Osteocyte (in vitro differentiated cells): ENCODE measurements at places on chromosomes 13 and 19. TPM values are rescaled to one million over a fixed set of nuclear protein-coding genes. Genes with fewer than 3 reads are reported as not detected.

Gene SLC7A10
- not detected in 2 replicates for total RNA-seq

DNA sequence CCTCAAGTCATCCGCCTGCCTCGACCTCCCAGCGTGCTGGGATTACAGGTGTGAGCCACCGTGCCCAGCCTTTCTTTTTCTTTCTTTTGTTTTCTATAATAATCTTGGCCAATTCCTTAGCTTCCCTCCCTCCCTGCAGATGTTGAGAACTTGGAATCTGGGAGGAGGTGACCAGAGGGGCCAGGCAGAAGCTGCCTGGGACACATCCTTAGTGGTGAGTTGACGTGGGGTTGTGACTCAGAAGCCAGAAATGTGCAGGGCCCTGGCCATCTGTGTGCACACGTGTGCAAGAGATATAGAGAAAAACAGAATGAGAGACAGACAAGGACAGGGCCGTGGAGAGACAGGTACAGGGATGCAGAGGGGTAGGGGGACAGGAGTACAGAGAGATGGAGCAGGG, 154.3 kb downstream of the SIPA1L3 start:
- no peak overlapping the region for H3K4me3 ChIP-seq
- H3K27ac ChIP-seq: peak overlapping the region; percentile 27
- H3K4me1 ChIP-seq: peaks cover 34% of the 10 kb centered on the region
- H3K27me3 ChIP-seq: no peaks in the 10 kb centered on the region
- DNase-seq: no peak

GRCh38 chr19:23273022-23273589, 22.9 kb upstream of the ZNF724 start:
- H3K4me3 ChIP-seq: peak overlapping the region; percentile 93
- H3K36me3 ChIP-seq: peaks cover 19% of the 10 kb centered on the region
- DNase-seq: no peak
- peak overlapping the region; percentile 90 for H3K27ac ChIP-seq

DNA sequence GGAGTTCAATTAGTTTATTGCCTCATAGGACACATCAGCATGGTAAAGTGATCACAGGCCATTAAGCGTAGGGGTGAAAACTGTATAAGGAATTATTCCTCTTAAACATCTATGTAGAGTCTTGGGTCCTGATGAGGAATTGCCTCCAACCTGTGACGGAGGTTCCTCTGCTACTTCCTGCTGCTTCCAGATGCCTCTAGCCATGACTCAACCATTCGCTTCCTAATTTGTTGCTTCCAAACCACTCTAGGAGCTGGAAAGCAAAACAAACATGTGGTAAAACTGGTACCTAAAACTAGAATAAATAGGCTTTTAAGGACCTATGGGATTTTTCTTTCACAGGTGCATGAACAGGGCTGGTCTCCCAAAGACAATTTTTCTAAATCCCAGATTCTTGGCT, 253.8 kb downstream of the KLF12 start:
- peaks cover 7% of the 10 kb centered on the region for H3K4me1 ChIP-seq
- peaks cover 14% of the 10 kb centered on the region for H3K36me3 ChIP-seq
- H3K4me3 ChIP-seq: no peak overlapping the region
- DNase-seq: no peak
- no peak overlapping the region for H3K27ac ChIP-seq
- no peaks in the 10 kb centered on the region for H3K27me3 ChIP-seq

DNA sequence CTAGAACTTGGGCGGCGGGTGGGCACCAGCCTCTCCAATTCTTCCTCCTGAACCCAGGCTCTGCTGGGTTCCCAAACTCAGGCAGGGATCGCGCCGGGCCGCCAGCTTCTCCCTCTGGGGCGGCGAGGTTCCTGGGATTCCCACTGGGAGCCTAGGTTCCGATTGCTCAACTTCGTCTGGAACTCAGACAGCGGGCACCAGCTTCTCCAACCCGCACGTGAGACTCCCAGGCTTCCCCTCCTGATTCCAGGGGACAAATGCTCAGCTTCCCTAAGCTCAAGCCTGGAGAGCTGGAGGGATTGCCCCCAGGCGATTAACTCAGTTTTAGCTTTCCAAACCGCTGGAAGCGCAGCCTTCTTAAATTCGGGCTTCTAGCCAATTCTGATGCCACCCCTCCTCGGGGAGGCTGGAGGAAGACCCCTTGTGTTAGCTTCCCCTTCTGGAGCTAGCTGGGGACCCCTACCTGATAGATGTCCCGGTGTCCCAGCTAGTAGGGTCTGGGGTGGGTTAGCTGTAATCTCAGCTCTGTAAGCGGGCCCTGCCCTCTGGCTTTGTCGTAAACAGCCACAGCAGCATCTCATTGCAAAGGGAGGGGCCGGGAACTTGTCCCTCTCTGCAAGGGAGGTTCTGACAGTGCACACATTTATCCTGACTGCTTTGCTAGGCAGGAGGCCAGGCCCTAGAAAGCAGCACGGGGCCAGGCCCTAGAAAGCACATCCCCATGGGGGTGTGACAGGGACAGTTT, 671 bp downstream of the MCOLN1 start:
- no peaks in the 10 kb centered on the region for H3K27me3 ChIP-seq
- DNase-seq: no peak
- H3K36me3 ChIP-seq: peaks cover 10% of the 10 kb centered on the region
- peaks cover 17% of the 10 kb centered on the region for H3K4me1 ChIP-seq
- peak overlapping the region; percentile 78 for H3K4me3 ChIP-seq
